EL (cell line): ENCODE measurements at places on chromosomes 1 and 21.

GRCh38 chr1:204529371-204529895 is 13.2 kb downstream of the MDM4 start:
- DNase-seq, result no peak

GRCh38 chr1:236090741-236091147 is 25.9 kb upstream of the NID1 start:
- DNase-seq, result no peak

DNA sequence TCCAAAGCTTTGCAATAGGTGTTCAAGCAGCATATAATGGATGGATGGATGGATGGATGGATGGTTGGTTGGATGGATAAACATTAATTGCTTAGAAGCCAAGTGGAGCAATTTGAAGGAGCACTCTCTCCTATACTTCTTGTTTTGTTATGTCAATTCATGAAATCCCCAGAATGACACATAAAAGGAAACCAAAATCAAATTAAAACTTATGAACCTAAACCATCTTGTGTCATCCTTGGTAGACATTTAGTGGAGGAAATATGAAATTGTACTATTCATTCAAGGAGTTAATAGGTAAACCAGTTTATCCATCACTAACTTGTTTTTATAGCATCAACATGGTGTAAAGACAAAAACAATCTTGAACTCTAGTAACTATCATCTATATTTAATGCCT is 122.5 kb downstream of the NR5A2 start:
- DNase-seq, result no peak

GRCh38 chr1:24089743-24090555 is 22.0 kb downstream of the MYOM3 start:
- no peak for DNase-seq

DNA sequence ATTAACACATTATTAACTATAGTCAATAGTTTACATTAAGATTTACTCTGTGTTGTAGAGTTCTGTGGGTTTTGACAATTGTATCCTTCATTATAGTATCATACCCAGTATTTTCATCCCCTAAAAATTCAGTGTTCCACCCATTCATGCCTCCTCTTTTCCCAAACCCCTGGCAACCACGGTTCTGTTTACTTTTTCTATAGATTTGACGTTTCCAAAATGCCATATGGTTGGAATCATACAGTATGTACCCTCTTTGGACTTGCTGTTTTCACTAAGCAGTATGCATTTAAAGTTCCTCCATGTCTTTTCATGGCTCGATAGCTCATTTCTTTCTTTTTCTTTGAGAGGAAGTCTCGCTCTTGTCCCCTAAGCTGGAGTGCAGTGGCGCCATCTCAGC is 109.5 kb downstream of the LAMC2 start:
- DNase-seq, result no peak
